Fibroblast of skin of left quadriceps (primary cell): ENCODE measurements at places on chromosomes 16 and 17.
A peak's percentile ranks its signal among the peaks of the same experiment; 100 is the strongest.

DNA sequence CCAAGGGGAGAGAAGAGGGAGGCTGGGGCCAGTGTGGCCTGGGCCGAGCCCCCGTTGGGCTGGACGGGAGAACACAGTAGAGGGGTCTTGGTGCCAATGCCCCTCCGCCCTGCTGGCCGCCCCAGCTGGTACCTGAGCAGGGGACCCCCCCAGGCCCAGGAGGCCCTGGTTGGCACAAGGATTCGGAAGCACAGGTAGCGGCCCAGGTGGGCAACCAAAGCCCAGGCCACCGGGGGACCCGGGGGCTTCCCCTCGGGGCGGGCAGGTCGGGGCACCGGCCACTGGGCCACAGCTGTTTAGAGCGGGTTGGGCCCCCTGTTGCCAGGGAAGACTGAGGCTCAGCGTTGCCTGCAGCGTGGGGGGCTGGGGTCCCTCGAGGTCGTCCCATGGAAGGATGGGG, 28.2 kb upstream of the C1QTNF8 start:
- no peak for DNase-seq

DNA sequence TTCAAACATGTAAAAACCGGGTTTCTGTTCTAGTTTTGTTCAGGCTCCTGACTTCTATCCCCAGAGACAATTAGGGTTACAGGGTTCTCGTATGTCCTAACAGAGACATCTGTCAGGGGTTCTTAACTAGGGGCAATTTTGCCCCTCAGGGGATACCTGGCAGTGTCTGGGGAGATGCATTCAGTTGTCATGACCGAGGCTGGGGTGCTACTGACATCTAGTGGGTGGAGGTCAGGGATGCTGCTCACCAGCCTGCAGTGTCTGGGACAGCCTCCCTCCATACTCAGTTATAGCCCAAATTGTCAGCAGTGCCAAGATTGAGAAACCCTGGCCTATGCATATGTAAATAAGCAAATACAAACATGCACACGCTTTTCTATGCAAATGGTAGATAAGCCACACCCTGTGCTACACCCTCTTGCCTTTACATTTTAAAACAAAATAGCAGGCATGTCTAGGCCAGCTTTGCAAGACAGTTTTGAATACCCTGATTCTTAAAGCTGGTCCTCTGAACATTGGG, 37.4 kb downstream of the CLEC16A start:
- no peak for DNase-seq

DNA sequence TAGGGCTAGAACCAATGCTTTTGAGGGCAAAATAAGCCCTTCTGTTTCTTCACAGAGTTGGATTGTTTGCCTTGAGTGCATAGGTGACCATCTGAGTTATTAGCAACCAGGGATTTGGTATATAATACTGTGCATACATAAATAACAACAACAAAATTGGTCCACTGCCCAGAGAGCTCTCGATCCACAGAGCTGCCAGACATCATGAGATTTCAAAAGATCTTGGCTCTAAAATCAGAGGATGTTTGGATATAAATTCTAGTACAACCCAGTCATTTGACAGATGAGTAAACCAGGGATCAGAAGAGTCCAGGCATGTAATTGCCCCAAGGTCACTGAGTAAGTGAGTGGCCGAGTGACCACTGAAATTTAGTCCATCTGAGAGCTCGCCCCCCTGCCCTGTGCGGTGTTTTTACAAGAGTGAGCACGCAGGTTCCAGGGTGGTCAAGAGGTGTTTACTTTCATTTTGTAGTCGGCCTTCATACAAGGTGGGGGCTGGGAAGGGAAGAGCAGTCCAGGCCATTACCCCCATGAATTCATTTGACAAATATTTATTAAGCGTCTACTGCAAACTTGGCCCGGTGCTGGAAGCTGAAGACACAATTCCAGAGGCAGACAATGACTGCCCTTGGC, 1.8 kb upstream of the MT2A start:
- DNase-seq: no peak

DNA sequence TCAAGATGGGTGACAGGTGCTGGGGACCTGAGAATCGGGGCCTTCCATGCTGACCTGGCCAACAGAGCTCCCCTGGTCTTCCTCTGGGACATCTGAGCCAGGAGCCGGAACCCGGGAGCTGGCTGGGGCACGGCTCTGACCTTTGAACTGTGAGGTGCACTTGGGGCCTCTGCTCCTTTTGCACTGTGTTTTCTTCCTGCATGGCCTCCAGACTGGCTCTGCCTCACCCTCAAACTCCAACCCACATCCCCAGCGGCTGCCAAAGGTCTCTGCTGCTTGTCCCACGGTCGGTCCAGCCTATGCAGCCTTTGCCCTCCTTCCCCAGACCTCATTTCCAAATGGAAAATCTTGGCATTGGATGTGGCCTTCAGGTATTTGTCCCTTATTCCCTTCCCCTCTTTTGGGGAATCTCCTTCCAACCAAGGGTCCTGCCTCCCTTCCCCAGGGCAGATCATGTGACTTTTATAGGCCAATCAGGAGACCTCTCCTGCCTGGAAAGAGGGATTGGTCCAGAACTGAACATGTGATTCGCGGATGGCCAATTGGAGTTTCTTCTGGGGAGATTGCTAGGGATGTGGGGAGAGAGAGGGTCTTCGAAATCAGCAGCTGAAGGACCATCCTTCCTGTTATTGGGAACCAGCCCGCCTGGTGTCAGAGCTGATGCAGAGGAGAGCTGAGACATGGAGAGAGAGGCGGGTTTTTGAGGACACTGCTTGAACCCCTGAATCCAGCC, 117.9 kb downstream of the CYLD start:
- no peak for DNase-seq

GRCh38 chr17:42784811-42785592, 4.6 kb downstream of the WNK4 start:
- no peak for DNase-seq

DNA sequence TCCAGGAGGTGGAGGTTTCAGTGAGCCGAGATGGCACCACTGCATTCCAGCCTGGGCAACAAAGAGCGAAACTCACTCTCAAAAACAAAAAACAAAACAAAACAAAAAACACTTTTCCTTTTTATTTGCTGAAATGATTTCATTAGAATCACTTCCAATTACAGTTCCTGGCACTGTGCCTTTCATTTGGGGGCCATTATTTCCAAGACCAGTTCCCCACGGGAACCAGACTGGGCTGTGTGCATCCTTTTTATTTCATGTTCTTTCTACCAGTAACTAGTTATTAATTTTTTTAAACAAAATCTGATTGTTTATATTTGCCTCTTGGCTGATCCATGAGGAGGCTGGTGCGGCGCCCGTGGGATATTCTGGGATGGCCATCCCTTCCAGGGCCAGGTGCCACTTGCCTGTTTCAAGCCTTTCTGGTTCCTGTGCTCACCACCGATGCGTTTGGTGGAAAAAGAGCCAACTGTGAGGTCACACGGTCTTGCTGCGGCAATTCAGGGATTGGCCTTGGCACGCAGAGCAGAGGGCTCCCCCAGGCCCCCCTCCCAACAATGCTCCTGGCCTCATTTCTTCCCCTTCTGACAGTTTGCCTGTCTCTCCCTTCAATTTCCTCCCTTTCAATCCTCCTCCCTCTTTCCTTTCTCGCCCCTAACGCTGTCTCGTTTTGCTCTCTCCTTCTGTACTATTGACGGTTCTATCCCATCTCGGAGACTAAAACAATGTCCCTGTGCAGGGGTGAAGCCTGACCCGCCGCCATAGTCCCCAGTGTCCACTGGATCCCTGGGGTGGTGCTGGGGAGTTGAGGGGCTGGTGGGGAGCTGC, 13.4 kb downstream of the UBALD1 start:
- DNase-seq: no peak

DNA sequence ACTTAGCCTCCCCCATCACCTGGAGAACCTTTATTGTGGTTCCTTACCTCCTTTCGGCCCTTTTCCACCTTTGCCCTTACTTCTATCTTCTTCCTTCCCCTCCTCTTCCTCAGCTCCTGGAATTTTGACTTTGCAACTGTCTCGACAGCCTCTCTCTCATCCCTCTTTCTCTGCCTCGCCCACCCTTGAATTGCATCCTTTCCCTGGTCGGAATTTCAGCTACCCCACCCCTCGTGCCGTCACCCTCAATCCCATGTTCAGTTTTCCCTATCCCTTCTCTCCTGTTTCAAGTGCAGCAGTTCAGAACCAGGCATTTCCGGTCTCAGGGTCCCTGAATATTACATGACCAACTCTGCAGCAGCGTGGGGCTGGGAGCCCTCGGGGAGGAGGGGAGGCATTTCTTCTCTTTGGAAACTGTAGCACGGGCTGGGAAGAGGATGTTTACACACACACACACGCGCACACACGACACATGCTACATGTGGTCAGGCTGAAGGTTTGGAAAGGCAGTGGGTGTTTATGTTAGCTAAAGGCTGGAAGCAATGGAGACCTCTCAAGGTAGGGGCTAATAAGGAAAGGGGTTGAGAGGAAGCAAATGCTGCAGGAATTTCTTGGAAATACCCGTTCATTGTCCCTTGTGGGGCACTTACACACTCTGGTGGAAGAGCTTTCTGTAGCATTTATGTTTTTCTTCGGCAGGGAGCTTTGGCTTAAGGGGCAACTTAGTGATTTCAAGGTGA, 971 bp downstream of the MINK1 start:
- DNase-seq: no peak

DNA sequence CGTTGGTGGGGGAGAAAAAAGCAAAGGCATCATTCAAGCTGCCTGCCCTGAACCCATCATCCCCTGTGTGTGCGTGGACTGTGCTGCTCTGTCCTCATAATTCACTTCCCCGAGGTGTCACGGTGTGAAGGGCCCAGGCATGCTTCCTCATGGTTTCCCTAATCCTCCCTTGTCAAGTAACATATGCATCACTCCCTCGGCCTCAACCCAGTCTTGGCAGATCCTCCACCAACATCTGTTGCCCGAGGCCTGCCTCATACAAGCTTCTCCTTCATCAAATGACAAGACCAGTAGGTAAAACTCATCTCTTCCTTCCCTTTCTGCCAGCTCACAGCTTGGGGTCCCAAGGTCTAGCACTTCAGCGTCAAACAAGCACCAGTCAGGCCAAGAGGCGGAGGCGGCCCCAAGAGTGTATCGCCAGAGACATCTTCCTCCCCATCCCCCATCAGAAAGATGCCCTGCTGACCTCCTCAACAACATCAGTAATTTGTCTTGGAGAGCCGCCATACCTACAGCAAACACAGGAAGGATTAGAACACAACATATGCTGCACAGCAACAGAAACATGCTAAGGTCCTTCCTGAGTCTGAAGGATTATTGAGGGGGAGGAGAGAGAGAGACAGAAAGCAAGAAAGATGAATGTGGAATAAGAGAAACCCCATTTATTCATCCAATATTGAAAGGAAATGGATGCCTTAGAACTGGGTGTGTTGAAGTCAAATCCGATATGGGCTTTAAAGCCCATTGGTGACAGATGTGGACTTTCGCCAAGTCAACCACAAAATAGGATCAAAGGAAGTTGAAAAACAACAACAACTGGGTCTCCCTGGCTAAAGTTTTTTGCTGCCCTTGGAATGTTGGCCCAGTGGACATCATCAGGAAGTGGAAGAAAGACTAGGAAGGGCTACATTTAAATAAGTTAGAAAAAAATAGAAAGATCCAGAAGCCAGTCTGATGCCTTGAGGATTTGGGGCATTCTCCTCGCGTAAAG, 38.4 kb downstream of the SOX9 start:
- no peak for DNase-seq

- DNase-seq: no peak
Measured at GRCh38 chr16:30858111-30858495, 35.8 kb downstream of the BCL7C start.

GRCh38 chr17:2396192-2396567, 4.7 kb downstream of the MNT start:
- DNase-seq: no peak

GRCh38 chr17:66541461-66542128, 239.2 kb downstream of the PRKCA start:
- DNase-seq: no peak

DNA sequence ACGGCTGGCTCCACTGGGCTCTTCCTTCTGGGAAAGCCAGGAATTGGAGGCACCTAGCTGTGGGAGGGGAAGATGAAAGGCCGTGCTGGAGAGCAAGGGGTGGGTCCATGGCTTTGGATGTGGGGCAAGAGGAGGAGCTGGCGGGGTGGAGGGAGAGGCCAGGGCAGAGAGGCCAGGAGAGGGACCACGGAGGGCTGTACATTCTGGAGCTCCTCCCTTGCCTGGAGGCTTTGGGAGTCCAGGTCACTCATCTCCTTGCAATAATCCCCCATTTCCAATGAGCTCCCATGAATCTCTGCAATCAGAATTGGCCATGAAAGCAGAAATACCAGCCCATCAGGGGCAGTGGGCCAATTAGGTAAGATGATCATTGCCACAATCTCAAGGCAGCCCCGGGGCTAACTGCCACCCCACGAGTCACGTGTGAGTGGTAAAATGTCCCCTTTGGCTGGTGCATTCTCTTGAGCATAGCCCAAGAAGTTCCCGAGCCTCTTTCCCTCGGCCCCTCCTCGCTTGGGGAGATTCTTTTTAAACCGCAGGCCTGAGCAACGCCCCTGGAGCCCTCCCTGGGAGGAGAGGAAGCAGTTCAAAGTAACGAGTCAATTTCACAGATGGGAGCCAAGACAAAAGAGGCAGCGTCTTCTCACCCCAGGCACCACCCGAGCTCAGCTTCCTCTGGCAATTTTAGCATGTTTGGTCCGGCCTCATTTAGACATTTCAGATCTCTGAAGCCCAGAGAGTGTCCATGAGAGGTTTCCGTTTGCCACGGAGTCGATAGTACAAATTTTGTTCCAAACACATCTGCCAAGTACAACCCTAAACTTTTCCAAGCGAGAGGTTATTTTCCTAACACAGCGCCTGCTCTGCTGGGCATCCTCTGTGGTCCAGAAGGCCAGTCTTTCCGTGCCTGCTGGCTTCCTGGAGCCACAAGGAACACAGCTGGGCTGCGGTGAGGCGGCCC, 13.4 kb downstream of the RTN4RL1 start:
- peak; percentile 31 for DNase-seq

- DNase-seq: no peak
Measured at GRCh38 chr16:31474173-31474714, 2.3 kb downstream of the TGFB1I1 start.

- no peak for DNase-seq
Measured at GRCh38 chr16:89133457-89134127, 38.0 kb upstream of the CDH15 start.
